ENCODE measurements at places on chromosomes 11 and 22.

- H3K4me1 ChIP-seq = peaks cover 9% of the 10 kb centered on the region
- H3K27me3 ChIP-seq = no peaks in the 10 kb centered on the region
- no peak overlapping the region for H3K27ac ChIP-seq
Observed at GRCh38 chr11:75473684-75474083, 40.7 kb upstream of the KLHL35 start.

DNA sequence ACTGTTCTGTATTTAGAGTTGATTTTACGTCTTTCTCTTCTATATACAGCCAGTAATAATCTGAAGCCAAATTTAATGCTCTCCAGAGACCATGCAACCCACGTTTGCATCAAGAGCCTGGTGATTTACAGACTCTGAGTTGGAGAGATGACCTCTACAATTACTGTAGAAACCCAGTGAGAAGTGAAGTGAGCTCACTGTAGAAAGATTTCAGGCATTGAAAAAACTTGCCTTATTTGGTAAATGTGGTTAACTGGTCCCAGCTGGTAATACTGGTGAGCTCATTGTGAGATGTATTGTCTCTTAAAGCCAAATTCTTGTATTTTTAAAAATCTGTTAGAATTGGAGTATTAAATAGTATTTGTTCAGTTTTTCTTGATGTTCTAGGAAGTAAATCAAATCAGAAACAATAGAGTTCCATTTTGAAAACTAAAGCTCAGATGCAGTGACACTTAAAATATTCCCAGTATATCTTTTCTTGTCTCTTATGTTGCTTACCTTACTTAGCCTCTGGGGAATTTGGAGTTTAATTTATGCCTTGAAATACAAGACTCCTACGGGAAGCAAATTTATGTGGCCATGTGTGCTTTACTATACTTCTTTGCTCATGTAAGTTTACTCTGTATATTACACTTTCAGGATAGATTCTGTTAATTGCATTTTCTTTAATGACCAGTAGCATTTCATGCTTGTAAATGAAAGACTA, 189.9 kb downstream of the ARHGAP42 start:
- H3K4me1 ChIP-seq = peaks cover 8% of the 10 kb centered on the region
- no peaks in the 10 kb centered on the region for H3K36me3 ChIP-seq
- H3K4me3 ChIP-seq = no peak overlapping the region
- no peak overlapping the region for H3K27ac ChIP-seq

GRCh38 chr11:113888848-113889247, 13.5 kb upstream of the USP28 start:
- DNase-seq = no peak
- no peak overlapping the region for H3K4me3 ChIP-seq
- no peaks in the 10 kb centered on the region for H3K4me1 ChIP-seq
- H3K36me3 ChIP-seq = no peaks in the 10 kb centered on the region

GRCh38 chr11:100469835-100470234, 217.3 kb upstream of the ARHGAP42 start:
- no peaks in the 10 kb centered on the region for H3K27me3 ChIP-seq
- H3K4me3 ChIP-seq = no peak overlapping the region
- H3K36me3 ChIP-seq = no peaks in the 10 kb centered on the region
- H3K27ac ChIP-seq = no peak overlapping the region
- no peaks in the 10 kb centered on the region for H3K4me1 ChIP-seq
- peak; percentile 4 for DNase-seq

GRCh38 chr22:46355369-46355995, 20.0 kb downstream of the TRMU start:
- peaks cover 34% of the 10 kb centered on the region for H3K36me3 ChIP-seq
- H3K4me3 ChIP-seq = no peak overlapping the region
- H3K27ac ChIP-seq = no peak overlapping the region
- H3K4me1 ChIP-seq = no peaks in the 10 kb centered on the region
- peak; percentile 76 for DNase-seq
- H3K27me3 ChIP-seq = no peaks in the 10 kb centered on the region

DNA sequence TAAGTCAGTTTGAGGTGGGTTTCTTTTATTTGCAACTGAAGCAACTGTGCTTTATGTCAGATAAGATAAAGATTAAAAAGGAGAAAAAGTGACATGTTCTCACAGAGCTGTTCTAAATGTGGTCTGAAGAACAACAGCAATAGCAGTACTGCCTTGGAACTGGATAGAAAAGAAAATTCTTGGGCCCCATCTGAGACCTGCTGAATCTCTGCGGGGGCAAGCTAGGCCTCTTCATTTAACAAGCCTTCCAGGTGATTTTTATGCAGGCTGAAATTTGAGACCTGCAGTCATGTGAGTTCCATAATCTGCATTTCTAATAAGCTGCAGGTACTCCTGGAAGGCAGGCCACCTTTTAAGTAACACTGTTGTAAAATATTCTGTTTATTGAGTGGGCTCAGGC, 91.4 kb upstream of the CTSC start:
- H3K27me3 ChIP-seq = no peaks in the 10 kb centered on the region
- H3K36me3 ChIP-seq = no peaks in the 10 kb centered on the region
- no peak for DNase-seq
- H3K4me1 ChIP-seq = no peaks in the 10 kb centered on the region
- no peak overlapping the region for H3K27ac ChIP-seq

GRCh38 chr22:45855961-45856360, 121.0 kb downstream of the WNT7B start:
- no peak overlapping the region for H3K4me3 ChIP-seq
- DNase-seq = no peak
- no peaks in the 10 kb centered on the region for H3K36me3 ChIP-seq
- H3K27me3 ChIP-seq = no peaks in the 10 kb centered on the region
- no peaks in the 10 kb centered on the region for H3K4me1 ChIP-seq
- H3K27ac ChIP-seq = no peak overlapping the region

DNA sequence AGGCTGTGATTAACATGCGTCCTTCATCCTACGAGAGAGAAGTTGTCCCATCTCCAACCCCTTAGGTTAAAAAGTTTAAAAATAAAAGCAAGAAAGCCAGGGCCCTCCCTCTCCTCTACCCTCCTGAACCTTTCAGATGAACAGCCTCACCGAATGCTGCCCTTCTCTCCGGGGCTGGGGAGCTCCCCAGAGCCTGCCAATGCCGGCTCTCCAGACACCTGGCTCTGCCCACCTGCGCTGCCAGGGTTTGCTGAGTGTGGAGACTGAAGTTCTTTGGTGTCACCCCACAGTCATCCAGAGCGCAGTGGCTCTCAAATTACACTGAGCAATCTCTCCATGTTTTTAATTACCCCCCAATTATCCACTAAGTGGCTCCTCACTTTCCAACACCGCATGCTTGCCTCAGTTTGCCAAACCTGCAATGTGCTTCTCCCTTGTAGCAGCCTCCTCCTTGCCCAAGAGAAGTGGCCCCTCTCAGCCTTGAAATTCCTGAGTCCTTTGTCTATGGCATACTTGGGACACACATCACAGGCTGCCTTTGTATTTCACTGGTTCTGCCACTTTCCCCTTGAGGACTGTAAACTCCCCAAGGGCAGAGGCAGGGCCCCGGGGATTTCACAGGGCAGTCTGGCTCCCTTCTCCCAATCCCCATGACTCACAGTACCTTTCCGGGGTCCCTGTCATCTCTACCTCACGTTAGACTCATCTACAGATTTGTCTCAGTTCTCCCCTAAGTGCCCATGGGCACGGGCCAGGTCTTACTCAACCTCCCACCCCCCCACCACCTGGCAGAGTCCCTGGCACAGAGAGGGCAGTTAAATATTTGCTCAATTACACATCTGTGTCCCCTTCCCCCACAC, 2.0 kb downstream of the MYH9 start:
- no peaks in the 10 kb centered on the region for H3K27me3 ChIP-seq
- peak overlapping the region; percentile 93 for H3K4me3 ChIP-seq
- H3K4me1 ChIP-seq = peaks cover 6% of the 10 kb centered on the region
- DNase-seq = peak; percentile 83
- H3K36me3 ChIP-seq = peaks cover 2% of the 10 kb centered on the region

GRCh38 chr11:68690671-68691401, 6.5 kb downstream of the GAL start:
- peak overlapping the region; percentile 29 for H3K27ac ChIP-seq
- no peaks in the 10 kb centered on the region for H3K27me3 ChIP-seq
- peaks cover 7% of the 10 kb centered on the region for H3K4me1 ChIP-seq

DNA sequence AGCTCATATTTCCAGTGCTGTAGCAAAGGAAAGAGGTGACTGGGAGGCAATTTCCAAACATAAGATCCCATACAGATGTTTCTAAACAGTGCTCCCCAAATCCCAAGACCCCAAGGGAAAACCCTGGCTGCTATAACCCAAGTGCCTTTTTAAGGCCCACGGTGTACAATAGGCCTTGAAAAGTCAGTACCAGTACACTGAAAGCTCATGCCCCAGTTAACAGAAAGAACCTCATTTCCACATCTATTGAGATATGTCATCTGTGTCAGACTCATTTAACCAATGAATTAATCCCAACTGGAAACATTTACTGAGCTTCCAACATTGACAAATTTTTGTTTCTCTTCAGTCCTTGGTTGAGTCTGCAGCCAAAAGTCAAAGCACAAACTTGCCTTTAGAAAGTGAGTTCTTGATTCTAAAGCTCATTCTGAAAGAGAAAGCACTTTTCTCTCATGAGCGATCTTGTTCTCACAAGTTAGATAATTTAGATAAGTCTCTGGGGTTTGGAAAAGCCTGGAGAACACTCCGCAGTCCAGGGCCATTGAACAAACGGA, 239.8 kb upstream of the ARHGAP20 start:
- H3K27me3 ChIP-seq = no peaks in the 10 kb centered on the region
- H3K4me1 ChIP-seq = no peaks in the 10 kb centered on the region
- no peaks in the 10 kb centered on the region for H3K36me3 ChIP-seq
- no peak overlapping the region for H3K4me3 ChIP-seq
- DNase-seq = no peak

DNA sequence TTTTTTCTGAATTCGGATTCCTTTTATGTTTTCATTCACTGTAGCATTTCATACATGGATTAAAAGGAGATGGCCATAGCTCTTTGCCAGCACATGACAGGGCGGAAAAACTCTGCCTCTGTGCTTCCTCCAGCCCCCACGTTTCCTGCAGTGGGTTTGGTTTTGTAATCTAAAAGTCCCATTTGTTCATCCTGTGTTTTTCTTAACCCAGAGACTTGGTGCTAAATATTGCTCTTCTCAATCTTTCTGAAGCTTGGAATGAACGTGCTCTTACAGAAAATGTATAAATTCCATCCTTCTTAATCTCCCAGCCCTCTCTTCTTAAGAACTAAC, 89.9 kb downstream of the PPP6R3 start:
- no peak for DNase-seq
- H3K4me3 ChIP-seq = no peak overlapping the region
- peaks cover 5% of the 10 kb centered on the region for H3K4me1 ChIP-seq
- H3K27me3 ChIP-seq = no peaks in the 10 kb centered on the region
- H3K36me3 ChIP-seq = peaks cover 4% of the 10 kb centered on the region
- no peak overlapping the region for H3K27ac ChIP-seq

- H3K4me1 ChIP-seq = peaks cover 8% of the 10 kb centered on the region
- H3K4me3 ChIP-seq = no peak overlapping the region
- no peak for DNase-seq
- H3K27ac ChIP-seq = no peak overlapping the region
Observed at GRCh38 chr11:13680501-13681264, 12.2 kb downstream of the FAR1 start.

- H3K27ac ChIP-seq = no peak overlapping the region
- H3K27me3 ChIP-seq = no peaks in the 10 kb centered on the region
- H3K4me3 ChIP-seq = no peak overlapping the region
Observed at GRCh38 chr11:103407641-103408040, 298.4 kb downstream of the DYNC2H1 start.

- no peak for DNase-seq
- no peak overlapping the region for H3K4me3 ChIP-seq
- no peaks in the 10 kb centered on the region for H3K4me1 ChIP-seq
- no peak overlapping the region for H3K27ac ChIP-seq
- H3K36me3 ChIP-seq = no peaks in the 10 kb centered on the region
Observed at GRCh38 chr11:82992223-82992622, 79.5 kb downstream of the RAB30 start.

DNA sequence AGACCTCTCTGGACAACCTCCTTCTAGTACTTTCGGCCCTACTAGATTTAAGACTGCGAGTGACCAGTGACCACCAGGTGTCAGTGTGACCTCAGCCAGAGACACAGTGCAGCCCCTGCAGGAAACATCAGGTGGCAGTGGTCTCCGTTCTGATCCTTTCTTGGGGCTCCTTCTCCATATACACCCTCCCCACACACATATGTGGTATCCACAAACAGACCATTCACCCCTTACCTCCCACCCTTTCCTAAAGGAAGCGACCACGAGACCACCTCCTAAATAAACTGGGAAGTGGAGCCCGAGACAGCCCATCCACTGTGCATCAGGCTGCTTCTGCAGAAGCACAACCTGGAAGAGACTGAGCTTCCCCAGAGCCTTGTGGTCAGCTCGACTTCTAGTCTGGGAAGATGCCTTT, 38.5 kb upstream of the CYP2D6 start:
- H3K4me3 ChIP-seq = no peak overlapping the region
- peaks cover 22% of the 10 kb centered on the region for H3K4me1 ChIP-seq
- H3K27me3 ChIP-seq = no peaks in the 10 kb centered on the region
- peak; percentile 85 for DNase-seq

GRCh38 chr11:68694431-68695297, 10.3 kb downstream of the GAL start:
- H3K27me3 ChIP-seq = no peaks in the 10 kb centered on the region
- H3K4me3 ChIP-seq = no peak overlapping the region
- DNase-seq = peak; percentile 55
- no peak overlapping the region for H3K27ac ChIP-seq

- H3K4me3 ChIP-seq = no peak overlapping the region
- H3K27ac ChIP-seq = no peak overlapping the region
- peak; percentile 83 for DNase-seq
- H3K27me3 ChIP-seq = no peaks in the 10 kb centered on the region
- no peaks in the 10 kb centered on the region for H3K4me1 ChIP-seq
Observed at GRCh38 chr11:34263441-34264091, 94.2 kb downstream of the ABTB2 start.

DNA sequence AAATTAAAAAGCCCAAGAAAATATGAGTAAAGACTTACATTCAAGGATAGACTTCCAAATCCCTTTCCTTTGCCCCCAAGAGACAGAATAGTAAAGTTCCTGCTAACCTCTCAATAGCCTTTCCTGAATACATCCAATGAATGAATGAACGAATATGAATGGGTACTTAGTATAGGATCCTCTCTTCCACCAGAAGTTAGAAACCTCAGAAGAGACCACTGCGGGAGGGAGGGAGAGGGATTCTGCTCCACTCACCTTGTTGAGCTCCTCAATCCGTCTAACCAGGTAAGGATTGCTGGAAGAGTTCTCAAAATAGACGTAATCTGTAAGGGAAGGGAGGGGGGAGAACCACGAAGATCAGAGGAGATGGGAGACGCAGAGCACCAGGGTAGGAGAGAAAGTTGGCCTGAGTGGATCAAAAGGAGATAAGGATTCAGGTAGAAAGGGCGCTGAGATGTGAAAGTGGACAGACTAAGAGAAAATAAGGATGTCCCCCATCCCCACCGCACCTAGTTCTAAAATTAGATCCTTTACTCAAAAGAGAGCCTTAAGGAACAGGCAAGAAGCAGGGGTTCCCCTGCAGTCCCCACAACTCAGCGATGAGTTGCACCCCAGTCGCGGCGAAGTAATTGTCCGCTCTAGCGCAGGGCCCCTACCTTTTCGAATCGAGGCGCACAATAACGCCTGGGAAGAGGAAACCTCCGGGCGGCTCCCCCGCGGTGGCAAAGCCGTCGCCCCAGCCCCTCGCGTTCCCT, 1.1 kb downstream of the MTA2 start:
- DNase-seq = peak; percentile 32
- H3K4me3 ChIP-seq = peak overlapping the region; percentile 89
- H3K4me1 ChIP-seq = peaks cover 4% of the 10 kb centered on the region
- peaks cover 23% of the 10 kb centered on the region for H3K36me3 ChIP-seq
- H3K27me3 ChIP-seq = no peaks in the 10 kb centered on the region

Measured in mesendoderm (in vitro differentiated cells).